Dermis blood vessel endothelial cell (primary cell): ENCODE measurements at places on chromosomes 3 and 15. TPM values are rescaled to one million over a fixed set of nuclear protein-coding genes. Genes with fewer than 3 reads are reported as not detected.

The MUSTN1 gene
- total RNA-seq, result not detected in 2 replicates

GRCh38 chr15:78063217-78063616, 14.3 kb downstream of the TBC1D2B start:
- DNase-seq, result no peak

DNA sequence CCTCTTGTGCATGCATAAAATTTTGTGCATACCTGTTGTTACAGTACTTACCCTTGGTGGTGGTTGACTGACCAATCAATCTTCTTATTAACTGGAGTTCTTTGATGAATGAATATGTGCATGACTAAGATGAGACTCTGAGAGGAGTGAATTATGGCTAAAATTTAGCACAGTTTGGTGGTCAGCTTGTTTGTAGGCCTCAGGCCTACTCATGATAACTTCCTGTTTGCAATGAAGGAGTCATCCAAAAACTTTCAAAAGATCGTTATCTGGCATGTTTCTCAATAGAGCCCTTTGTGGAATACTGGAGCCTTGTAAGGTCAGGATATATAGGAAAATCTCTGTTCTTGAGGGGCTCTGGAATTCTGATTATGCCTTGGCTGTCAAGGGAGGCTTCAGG, 66.5 kb downstream of the LEKR1 start:
- DNase-seq, result no peak

The SAXO2 gene
- 0.05 and 0.17 TPM in 2 replicates for total RNA-seq

DNA sequence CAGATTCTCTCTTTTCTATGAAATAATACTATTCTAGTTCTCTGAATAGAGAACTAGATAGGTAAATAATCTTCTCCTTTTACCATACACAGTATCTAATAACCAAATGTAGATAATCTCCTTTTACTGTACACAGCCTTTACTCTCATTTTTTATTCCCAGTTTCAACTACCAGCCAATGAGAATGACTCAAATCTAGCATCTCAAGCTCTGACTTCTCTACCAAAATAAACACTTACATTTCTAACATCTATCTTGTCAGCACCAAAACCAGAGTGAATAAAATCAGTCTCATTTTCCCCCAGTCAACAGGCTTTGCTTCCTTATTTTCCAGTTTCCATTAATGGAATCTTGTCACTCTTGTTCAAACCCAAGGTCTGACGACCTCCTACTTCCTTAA, 36.9 kb downstream of the LRRFIP2 start:
- no peak for DNase-seq

- no peak for DNase-seq
These were observed 796.6 kb upstream of the DPPA4 start for GRCh38 chr3:110133971-110134370.

The ASB14 gene
- total RNA-seq, result not detected in 2 replicates

DNA sequence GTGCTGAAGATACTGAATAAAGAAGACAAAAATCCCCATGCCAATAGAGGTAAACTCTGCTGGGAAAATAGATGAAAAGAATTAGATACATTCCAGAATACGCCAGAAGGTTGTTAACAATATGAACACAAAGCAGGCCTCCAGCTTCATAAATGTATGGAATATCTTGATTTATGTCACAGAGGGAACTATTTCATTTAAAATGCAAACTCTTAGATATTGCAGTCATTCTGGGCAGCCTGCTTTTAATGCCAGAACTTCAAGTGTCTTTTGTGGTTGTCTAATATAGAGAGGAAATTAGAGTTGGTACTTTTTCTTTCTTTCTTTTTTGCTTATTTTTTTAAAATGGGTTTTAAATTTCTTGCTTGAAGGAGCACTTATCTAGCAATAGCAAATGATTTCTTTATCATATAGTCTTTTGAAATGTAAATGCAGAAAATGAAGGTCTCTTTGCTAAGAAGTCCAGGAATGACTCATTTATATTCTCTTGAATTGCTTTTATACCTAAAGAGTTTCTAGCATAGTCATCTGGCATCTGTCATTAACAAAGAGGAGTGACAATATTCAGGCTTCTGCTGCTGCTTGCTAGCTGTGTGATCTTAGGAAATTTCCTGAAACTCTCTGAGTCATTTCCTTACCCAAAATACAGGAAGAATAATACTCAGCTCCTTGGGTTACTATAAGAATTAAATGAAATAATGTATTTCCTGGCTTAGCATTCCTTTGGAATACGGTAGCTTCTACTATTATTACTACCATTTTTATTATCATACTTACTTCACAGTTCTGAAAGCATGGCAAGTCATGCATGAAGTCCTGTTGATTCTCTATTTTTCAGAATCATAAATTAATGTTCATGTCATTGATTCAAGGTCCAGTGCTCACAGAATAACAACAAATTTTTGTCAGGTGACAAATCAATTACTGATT, 527.6 kb downstream of the DIPK2A start:
- peak; percentile 66 for DNase-seq

GRCh38 chr15:33093222-33093621, 101.3 kb downstream of the FMN1 start:
- DNase-seq, result no peak

The ATG3 gene
- total RNA-seq, result 84.6 and 103 TPM in 2 replicates

DNA sequence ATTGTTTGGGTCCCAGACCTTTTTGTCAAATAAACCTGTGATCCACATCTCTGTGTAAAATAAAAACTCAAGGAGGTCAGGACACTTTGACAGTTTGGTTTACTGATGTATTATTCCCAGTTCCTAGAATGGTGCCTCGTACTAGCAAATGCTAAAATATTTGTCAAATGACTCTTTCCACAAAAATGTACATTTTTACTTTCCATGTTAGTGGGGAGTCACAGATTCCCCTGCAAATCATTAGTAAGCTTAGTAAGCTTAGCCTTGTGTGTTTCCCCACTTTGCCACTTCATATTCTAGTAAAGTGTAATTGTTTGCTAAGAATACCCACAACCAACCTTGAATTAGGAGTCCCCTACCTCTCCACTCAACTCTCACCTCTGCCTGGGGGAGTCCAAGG, 2.4 kb upstream of the MAGI1 start:
- DNase-seq, result no peak

- no peak for DNase-seq
These were observed 108.4 kb downstream of the SERPINI1 start for GRCh38 chr3:167843886-167844285.

GRCh38 chr3:43013743-43014155, 34.6 kb downstream of the GASK1A start:
- DNase-seq, result no peak

The ARL14 gene
- not detected in 2 replicates for total RNA-seq

DNA sequence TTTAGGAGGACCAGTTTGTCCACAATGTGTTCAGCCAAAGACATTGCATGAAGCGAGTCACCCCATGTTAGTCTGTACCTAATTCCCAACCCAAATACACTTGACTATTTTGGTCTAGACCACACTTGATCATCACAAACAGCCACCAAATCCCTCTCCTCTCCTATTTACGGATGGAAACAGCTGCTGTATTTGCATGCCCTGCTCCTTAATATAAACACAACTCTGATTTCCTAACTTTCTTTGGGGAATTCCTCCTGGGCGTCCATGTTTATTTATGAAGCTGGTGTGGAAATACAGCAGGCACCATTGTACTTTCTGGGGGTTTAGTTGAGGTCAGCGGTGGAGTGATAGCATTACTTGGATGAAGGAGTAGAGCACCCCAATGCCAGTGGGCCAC, 235.2 kb downstream of the TLE3 start:
- DNase-seq, result no peak

DNA sequence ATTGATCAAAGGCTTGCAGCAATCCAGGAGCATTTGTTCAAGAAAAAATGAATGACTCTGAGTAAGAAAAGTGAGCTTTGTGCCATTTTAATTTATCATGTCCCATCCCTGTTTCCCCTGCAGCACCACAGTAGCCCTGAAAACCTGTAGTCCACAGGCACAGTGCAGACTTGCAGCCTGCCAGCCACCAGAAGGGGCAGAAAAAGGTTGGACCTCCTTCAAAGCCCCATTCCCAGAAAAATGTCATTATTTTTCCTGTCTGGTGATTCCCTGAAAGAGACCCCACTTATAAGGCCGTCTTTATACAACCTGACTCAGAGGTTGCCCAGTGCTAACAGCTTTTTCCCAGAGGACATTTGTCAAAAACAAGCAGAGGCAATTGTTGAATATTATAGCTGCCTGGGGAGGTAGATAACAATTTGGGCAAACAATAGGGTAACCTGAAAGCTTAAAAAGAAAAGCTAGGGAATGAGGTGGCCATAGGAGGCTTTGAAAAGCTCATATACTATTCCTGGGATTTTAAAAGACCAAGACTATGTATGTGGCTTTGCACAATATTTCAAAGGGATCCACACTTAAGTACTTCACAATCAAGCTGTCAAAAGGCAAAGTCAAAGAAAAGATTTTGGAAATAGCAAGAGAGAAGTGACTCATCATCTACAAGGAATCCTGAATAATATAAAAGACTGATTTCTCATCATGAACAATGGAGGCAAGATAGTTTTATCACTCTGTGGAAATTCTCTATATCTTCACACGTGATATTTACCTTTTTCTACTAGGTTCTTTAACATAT, 136.8 kb upstream of the PLXNA1 start:
- no peak for DNase-seq

DNA sequence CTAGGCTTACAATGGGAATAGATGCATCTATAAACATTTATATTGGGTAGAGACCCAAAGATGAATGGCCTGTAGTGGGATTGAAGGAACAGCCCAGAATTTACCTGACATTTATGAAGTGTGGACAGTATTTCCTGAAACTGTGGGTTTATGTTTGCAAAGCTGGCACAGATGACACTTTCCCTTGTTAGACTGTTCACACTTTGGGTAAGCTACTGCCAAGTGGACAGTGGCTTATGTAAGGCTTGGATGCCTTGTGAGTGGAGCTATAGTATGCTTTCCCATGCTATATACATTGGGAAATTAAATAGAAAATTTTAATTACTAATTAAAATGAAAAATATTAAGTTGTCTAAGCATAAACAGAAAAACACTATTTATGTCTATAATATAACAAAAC, 48.5 kb downstream of the STARD9 start:
- DNase-seq, result no peak

The MLF1 gene
- 6.0 and 7.1 TPM in 2 replicates for total RNA-seq

The SLC22A13 gene
- total RNA-seq, result 0.17 and 0.19 TPM in 2 replicates

- peak; percentile 81 for DNase-seq
These were observed 15.4 kb upstream of the RFC4 start for GRCh38 chr3:186821429-186822387.

- no peak for DNase-seq
These were observed 97.4 kb downstream of the TBC1D2B start for GRCh38 chr15:77980098-77980497.

DNA sequence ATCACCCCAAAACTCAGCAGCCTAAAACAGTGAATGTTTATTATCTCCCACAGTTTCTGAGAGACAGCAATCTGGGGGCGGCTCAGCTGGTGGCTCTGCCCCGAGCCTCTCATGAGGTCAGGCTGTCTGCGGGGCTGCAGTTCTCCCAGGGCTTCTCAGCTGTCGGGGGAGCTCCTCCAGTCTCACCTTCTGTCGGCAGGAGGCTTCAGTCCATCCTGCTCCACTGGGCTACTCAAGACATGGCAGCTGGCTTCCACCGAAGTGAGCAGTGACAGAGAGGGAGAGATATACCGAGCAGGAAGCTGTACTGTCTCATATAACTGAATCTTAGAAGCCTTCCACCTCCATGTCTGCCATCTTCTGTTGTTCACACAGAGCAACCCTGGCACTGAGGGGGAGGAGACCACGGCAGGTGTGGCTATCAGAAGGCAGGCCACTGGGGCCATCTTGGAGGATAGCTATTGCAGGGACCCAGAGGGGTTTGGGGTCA, 72.8 kb upstream of the ITGA11 start:
- DNase-seq, result no peak

DNA sequence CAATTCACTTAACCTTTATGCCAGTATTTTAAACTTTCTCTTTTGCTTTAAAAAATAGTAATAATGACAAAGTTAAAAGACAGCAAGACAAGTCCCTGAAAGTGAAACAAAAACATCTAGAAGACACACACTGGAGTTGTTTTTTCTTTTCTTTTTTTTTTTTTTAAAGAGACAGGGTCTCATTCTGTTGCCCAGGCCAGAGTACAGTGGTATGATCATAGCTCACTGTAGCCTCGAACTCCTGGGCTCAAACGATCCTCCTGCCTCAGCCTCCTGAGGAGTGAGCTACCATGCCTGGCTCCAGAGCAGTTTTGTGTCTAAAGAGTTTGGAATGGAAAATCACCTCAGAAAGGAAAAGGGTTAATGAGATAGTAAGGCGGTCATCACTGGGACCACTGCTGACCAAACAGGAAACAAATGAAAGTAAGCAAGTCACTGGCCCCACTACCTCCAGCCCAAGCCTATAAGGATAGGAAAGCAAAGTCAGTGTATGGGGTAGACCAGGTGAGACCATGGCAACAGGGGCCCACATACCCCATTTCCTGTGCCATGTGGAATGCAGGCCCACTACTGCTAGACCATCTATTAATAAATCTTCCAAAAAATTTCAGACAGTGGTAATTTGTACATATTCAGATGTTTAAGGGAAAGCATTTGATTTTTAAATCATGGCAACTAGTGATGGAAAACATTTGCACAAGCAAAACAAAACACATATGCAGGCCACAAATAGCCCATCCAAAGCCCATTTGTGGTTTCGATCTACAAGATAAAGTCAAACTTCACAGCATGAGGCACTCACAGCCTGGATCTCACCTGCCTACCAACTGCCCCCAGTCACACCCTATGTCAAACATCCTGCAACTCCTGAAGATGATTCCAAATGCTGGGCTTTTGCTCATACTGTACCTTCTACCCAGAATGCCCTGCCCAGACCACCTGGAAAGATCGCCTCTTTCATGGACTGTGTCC, 62.6 kb downstream of the OSBPL10 start:
- DNase-seq, result peak; percentile 28

DNA sequence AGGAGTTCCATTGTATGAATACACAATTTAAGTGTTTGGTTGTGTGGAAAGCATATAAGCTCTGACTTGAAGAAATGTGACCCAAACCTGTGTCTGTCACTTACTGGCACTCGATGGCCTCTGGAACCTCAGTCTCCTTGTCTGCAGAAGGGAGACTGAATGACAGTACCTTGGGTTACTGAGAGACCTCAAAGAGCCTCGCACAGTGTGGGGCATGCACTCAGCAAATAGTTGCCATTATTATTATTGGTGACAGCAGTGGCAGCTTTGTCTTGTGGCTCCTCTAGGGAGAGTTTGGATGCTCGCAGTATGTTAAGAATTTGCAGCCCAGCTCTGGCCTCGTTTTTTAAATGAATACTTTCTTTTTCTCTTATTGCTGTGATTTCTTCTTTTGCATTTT, 43.4 kb downstream of the EEFSEC start:
- no peak for DNase-seq

The CERS3 gene
- total RNA-seq, result not detected in 2 replicates
